ENCODE measurements at places on chromosomes 7 and 10. TPM values are rescaled to one million over a fixed set of nuclear protein-coding genes. Genes with fewer than 3 reads are reported as not detected.

DNA sequence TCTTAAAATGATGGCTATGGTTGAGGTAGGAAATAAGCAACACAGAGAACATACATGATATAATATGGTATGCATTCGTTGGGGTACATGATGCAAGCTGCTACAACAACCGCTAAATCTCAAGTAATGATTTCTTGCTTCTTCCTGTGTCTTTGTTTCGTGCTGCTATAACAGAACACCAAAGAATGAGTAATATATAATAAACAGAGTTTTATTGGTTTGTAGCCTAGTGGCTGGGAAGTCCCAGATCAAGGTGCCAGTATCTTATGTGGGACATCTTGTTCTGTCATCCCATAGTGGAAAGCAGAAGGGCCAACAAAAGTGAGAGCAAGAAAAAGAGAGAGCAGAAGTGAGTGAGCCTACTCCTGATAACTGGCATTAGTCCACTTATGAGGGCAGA is 689.7 kb downstream of the SUGCT start:
- DNase-seq: no peak

The INA gene
- 17.4 TPM for total RNA-seq

The IFIT1B gene
- total RNA-seq: not detected

DNA sequence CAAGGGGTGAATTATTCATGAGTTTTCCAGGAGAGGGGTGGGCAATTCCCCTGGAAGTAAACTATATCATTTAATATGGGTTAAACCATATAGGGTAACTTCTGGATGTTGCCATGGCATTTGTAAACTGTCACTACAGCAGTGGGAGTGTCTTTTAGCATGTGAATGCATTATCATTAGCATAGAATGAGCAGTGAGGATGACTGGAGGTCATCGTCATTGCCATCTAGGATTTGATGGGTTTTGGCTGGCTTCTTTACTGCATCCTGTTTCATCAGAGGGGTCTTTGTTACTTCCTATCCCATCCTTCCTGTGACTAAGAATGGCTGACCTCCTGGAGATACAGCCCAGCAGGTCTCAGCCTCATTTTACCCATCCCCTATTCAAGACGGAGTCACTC is 139.5 kb upstream of the PRKCQ start:
- DNase-seq: no peak

The RNF148 gene
- total RNA-seq: 0.45 TPM

DNA sequence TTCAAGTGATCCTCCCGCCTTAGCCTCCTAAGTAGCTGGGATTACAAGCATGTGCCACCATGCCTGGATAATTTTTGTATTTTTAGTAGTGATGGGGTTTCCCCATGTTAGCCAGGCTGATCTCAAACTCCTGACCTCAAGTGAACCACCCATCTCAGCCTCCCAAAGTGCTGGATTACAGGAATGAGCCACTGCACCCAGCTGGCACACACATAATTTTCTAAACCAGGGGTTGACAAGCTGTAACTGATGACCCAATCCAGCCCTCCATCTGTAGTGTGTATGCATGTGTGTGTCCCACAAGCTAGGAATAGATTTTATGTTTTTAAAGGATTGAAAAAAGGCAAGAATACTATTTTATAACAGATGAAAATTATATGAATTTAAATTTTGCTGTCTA is 125.9 kb upstream of the INSYN2A start:
- no peak for DNase-seq

GRCh38 chr10:36606234-36606839 is 519.1 kb upstream of the ANKRD30A start:
- DNase-seq: no peak

GRCh38 chr7:116571552-116571951 is 46.7 kb downstream of the CAV1 start:
- no peak for DNase-seq

GRCh38 chr10:59589796-59590195 is 119.9 kb downstream of the SLC16A9 start:
- DNase-seq: no peak

DNA sequence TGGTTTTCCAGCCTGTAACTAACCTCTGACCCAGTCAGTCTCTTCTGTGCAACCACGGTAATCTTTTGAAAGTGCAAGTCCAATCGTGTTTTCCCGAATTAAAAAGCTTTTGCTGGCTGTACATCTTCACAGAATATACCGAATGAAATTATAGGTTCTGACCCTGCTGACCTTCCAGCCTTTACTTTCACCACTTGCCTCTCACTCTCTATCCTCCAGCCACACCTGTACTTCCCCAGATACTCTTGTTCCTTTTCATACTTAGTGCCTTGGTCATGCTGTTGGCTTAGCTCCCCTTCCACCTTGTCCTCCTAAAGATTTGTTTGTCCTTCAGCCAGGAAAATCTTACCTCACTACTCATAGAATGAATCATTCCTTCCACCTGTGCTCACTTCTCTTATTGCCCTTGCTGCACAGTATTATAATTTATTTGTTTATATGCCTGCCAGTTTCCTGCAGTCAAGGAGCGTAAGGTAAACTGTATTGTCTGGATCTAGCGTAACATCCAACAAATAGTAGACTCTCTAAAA is 2.3 kb upstream of the PNPLA8 start:
- no peak for DNase-seq

All from H1 (cell line).